ENCODE measurements at places on chromosomes 2 and 18.

- DNase-seq = no peak
These were observed 61.2 kb downstream of the ARHGAP15 start for GRCh38 chr2:143190431-143190830.

GRCh38 chr2:223041527-223042109, 10.4 kb upstream of the KCNE4 start:
- peak; percentile 99 for DNase-seq

- DNase-seq = no peak
These were observed 54.7 kb downstream of the EMILIN2 start for GRCh38 chr18:2901423-2901985.

GRCh38 chr18:11802586-11802985, 48.6 kb upstream of the CHMP1B start:
- DNase-seq = no peak

DNA sequence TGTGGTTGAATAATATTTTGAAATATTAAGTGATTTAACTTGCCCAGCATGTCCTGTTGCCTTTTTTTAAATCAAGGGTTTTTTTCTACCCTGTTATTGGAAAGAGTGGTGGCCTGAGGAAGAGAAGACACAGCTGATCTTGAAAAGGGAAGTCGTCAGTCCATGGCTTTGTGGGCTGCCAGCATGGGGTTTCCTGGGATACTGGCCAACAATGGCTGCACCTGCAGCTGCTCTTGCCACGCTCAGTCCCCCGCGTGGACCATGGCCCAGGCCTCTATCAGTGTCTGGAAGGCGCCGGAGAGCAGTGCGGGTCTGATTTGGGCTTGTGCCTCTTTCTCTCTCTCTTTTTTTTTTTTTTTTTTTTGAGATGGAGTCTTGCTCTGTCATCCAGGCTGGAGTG, 99.3 kb downstream of the ASB1 start:
- DNase-seq = no peak

GRCh38 chr2:5479265-5479928, 212.8 kb upstream of the SOX11 start:
- no peak for DNase-seq

DNA sequence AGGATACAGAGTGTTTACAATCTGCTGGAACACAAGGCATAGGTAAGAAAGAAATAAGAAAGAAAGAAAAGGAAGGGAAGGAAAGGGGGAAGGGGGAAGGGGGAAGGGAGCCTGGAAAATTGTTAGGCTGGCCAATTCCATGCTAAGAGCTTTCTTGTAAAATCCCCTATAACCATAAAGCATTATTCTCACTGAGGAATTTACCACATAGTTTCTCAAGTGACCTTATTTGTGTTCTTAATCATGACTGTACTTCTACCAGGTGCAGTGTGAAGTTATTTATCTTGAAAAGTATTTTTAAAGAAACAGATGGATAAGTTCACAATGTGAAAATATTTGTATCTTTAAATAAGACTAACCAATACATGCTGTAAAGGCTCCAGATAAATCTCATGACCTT, 39.2 kb upstream of the KIDINS220 start:
- DNase-seq = no peak
